Subcutaneous adipose tissue (tissue), 4 donors: ENCODE measurements at places on chromosomes 11 and 22. TPM values are rescaled to one million over a fixed set of nuclear protein-coding genes. Genes with fewer than 3 reads are reported as not detected.

The CD3G gene
- 0.38 TPM for total RNA-seq

The CRACR2B gene
- 5.4 TPM for total RNA-seq

The SLC17A6 gene
- total RNA-seq, result not detected

The SERPIND1 gene
- not detected for total RNA-seq

The GALNT18 gene
- 7.8 TPM for total RNA-seq
